GDM1 (cell line): ENCODE measurements at places on chromosomes 6 and 20.

DNA sequence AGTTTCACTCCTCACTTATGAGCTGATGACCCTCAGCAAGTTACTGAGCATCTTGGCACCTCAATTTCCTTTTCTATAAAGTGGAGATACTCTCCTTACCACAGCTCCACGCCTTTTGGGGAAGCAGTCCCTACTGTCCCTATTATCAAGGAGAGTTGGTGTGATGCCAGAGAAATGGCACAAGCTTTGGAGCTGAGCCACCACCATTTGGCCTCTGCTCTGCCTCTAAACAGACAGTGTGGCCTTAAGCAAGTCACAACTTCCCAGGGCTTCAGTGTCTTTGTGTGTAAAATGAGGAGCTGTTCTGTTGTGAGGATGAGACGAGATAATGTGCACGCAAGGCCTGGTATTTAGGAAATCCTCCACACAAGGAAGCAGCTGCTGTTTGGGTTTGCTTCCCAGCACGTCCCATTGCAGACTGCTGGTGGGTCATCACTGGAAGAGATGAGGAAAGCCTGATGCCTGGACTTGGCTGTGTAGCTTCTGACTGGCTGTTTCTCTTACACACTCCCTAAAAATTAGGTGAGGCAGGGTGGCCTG, 18.5 kb downstream of the NSFL1C start:
- no peak for DNase-seq

DNA sequence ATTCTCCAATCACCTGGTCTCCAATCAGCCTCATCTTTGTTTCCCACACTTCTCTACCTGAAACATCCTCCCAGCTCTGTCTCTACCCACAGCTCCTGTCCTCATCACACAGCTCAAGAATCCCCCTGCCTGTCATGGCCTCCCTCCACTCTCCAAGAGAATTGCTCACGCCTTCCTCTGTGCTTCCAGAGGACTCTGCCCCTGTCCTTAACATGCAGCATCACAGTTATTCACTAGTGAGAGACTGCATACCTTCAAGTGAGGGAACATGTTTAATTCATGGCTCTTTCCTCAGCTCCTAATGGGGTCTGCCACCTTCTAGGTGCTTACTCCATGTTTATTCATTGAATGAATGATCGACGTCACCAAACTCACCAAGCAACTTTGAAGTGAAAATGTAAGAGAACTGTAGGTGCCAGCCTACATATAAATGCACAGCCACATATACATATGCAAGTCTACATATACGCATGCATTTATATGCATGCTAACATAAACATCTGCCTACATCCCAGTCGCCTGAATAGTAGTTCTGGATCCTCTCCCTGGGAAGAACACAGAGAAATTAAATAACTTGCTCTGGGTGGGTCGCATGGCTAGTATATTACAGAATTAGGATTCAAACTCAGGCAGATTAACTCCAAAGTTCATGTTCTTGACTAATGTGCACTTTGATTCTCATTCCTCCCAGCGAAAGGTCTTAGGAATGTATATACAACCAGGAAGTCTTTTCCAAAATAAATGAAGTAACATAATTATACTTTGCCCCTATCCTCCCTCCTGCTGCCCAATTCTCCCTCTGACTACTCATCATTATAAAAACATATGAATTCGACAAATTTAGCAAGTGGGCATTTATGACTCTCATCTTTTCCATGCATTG, 295.6 kb downstream of the MAFB start:
- no peak for DNase-seq

GRCh38 chr6:164085091-164086075, 670.9 kb downstream of the QKI start:
- no peak for DNase-seq

- no peak for DNase-seq
Observed at GRCh38 chr6:169665289-169665688, 36.5 kb downstream of the WDR27 start.

DNA sequence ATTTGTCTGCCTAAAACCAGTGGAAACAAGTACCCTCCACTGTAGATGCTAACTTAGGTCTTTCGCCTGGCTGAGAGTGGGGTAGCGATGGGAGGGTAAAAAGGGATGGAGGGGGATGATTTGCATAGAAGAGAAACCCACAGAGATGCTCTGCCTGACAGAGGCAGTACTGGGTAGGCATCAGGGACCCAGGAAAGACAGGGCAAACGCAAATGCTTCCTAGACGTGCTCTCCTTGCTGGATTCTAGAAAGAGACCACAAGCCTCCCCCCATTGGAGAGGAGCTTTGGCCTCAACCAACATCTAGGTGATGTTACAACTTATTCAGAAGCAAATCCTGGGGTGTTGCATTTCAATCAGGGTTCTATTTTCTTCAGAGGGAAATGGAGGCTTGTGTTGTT, 3.2 kb downstream of the OLIG3 start:
- DNase-seq, result no peak

DNA sequence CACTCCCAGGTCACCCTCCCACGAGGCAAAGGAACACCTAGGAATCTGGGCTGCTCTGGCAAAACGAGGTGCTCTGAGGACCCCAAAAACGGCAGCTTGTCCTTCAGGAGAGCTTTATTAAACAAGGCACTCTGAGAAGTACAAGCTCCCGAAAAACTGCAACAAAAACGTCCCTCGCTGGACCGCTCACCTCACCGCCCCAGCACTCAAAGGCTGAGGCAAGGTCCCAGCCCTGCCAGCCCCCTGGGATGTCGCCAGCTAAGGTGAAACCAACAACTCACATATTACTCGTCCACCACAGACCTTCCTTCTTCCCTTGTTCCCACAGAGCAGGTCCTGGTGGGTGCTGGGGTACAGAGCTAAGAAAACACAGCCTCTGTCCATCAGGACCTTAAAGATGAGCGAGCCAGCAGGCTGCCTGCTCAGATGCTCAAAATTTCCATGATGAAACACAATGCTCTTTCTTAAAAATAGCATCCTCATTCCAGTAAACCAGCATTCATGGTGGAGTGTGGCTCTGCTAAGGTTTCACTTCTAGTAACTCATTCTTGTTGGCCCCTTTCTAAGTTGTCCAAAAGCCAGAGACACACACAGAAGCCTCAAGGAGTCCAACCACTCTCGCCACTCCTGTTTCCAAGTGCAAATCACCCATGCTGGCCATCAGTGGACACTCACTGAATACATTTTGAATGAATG, 35.9 kb downstream of the ATP9A start:
- no peak for DNase-seq

DNA sequence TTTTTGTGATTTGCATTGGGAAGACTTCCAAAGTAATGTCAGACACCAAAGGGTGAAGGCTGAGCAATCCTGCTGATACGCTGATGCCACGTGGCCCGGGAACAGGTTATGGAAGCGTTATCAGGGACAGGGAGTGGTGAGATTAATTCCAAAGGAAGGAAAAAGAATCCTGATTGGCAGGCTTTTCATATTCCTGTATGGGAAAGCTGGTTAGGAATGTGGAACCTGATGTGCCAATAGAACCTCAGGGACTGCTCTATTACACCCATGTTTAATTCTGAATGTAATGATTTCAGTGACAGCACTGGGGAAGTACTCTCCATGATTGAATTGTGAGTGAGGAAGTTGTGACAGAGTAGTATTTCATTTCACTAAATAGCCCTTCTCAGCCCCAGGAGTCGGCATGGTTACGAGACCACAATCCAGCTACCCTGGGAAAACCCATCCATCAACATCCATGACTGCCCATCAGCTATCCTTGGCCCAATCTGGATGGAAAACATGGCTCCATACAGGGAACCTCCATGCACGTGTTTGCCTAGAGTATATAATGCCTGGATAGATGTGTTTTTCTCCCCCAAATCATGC, 49.4 kb downstream of the F13A1 start:
- no peak for DNase-seq

- no peak for DNase-seq
Observed at GRCh38 chr20:59421089-59421488, 120.7 kb downstream of the EDN3 start.

- DNase-seq, result no peak
Observed at GRCh38 chr6:41256383-41256782, 28.2 kb downstream of the TREML4 start.

DNA sequence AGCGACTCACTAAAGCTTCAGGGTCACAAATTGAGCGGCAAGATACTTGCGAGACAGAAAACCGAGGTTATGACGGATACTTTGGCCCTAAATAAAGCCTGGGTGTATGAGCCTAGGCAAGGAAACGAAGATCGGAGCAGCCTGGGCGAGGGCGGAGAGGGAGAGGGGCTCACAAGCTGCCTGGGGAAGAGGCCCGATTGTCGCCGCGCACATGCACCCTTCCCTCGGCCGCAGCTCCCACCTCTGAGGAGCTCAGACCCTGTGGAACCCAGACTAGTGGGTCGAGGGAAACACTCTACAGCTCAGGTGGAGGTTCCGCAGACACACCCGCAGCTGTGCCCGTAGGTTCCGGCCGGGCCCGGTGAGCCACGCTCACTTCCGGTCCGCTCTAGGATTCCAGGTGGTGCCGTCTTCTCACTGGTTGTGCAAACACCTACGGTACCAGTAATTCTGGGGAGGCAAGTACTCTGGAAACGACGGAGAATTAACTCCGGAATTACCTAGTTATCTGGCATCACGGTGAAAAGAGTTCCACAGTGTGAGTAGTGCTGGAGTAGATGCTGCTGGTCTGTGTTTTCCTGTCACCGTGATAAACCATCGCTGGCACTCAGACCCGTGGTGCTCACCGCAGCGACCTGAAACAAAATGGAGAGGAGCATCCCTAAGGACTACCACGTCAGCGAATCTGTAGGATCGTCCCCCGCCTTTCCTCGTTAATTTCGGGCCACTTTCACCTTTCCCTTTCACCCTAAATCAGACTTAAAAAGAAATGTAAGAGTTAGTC, 61.5 kb downstream of the GPX5 start:
- DNase-seq, result no peak

GRCh38 chr6:17107863-17108262, 6.0 kb downstream of the STMND1 start:
- DNase-seq, result no peak

DNA sequence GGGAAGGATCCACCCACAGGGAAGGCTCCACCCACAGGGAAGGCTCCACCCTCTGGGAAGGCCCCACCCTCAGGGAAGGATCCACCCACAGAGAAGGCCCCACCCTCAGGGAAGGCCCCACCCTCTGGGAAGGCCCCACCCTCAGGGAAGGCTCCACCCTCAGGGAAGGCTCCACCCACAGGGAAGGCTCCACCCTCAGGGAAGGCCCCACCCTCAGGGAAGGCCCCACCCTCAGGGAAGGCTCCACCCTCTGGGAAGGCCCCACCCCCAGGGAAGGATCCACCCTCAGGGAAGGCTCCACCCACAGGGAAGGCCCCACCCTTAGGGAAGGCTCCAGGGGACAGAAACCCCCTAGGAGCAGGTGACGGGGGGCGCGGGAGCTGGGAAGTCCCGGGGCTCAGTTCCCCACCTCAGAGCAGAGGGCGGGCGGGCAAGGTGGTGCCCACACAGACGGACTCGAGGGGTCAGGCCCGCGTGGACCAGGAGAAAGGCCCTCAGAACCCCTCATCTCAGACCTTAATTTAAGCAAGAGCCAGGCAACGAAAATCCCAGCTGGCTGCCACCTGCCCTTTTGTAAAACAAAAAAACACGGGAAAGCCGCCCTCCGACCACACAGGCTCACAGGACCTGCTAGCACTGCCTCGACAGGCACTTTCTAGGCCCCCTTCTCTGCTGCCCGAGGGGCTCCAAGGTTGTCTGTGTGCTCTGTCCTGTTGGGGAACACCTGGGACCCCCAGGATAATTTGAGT, 39.7 kb downstream of the KCNQ2 start:
- DNase-seq, result no peak

- DNase-seq, result no peak
Observed at GRCh38 chr6:3867641-3868502, 18.7 kb downstream of the FAM50B start.

DNA sequence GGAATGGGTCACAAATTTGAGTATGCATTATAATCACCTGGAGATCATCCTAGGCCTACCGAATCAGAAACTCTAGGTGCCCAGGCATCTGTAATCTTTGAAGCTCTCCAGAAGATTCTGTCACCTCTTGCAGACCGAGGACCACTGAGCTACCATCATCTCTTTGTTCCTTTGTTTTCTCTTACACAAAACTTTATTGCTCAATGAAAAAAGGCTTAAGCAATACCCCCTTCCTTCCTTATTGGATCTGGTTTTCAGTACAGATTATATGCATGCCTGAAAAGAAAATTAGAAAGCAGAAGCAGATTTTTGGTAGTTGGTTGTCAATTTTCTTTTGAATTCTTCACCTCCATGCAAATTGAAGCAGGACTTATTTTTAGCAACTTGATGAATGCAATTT, 31.3 kb downstream of the STX11 start:
- DNase-seq, result no peak

DNA sequence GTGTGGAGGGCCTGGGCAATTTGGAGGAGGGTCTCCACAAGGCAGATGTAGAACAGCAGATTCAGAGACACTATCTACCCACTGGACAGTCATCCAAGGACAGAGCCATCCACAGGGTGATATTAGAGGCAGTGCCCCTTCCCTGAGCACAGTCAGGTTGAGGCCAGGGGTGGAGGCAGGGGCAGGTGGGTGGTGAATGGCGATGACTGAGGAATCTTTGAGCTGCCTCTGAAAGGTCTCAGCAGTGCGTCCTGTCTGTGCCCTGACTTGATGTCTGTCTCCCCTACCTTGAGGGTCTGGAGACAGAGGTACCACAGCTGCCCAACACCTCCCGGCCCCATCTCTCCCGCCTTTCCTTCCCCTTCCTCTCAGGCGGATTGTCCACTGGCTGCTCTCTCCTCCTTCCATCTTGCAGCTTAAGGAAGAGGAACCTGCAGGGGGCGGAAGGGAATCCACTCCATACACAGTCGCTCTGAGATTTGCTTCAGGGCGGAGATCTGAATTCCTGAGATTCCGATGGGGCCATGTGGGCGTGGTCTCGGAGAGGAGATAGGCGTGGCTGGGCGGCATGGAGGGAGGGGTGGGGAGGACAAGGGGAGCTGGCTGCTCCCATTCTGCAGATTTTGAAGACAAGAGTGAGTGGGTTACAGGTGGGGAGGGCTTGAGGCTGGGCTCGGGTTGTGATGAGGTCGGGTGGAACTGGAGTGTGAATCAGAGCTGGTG, 1.7 kb downstream of the MUCL3 start:
- no peak for DNase-seq

DNA sequence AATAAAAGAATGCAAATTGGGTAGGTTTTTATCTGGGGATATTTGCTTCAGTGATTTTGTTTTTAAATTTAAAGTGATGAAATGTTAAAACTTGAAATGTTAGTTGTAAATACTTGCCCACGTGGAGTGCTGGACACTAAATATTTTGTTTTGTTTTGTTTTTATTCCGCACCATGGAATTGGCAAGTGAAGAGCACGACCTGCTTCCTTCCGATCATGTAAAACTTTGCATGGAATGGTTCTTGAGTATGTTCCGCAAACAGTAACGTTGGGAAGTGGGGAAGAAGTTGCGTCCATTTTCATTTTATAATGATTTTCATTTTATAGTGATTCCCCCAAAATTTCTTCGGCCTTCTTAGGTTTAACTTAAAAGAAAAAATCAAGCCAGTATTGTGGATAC, 765 bp downstream of the IRAK1BP1 start:
- no peak for DNase-seq

- peak; percentile 30 for DNase-seq
Observed at GRCh38 chr6:722077-722524, 29.2 kb upstream of the EXOC2 start.

- no peak for DNase-seq
Observed at GRCh38 chr6:152096863-152097496, 289.5 kb downstream of the ESR1 start.

- DNase-seq, result no peak
Observed at GRCh38 chr20:39944861-39945260, 744.2 kb downstream of the MAFB start.
